Regular cardiac myocyte (primary cell): ENCODE measurements at places on chromosomes 13 and 19. TPM values are rescaled to one million over a fixed set of nuclear protein-coding genes. Genes with fewer than 3 reads are reported as not detected.

Gene SOX1
- not detected in 2 replicates for total RNA-seq

Gene LHB
- not detected in 2 replicates for total RNA-seq

Gene ELSPBP1
- total RNA-seq: not detected in 2 replicates

Gene CGB1
- total RNA-seq: 0.28 TPM in 1 of 2 replicates, not detected in the other

Gene LRRC8E
- total RNA-seq: 2.3 and 2.8 TPM in 2 replicates

Gene SPINT2
- 3.3 and 10.7 TPM in 2 replicates for total RNA-seq

Gene PALM3
- total RNA-seq: 0.28 and 0.38 TPM in 2 replicates

Gene AP1M2
- total RNA-seq: 2.9 TPM in 1 of 2 replicates, not detected in the other

Gene ZC3H13
- 15.2 and 19.0 TPM in 2 replicates for total RNA-seq

Gene GIPR
- 0.28 and 0.38 TPM in 2 replicates for total RNA-seq

Gene RAB20
- total RNA-seq: 9.6 and 36.6 TPM in 2 replicates

Gene BBC3
- total RNA-seq: 10.2 and 16.1 TPM in 2 replicates

Gene ATP4B
- not detected in 2 replicates for total RNA-seq

Gene OR4F17
- total RNA-seq: not detected in 2 replicates

Gene ADGRE3
- not detected in 2 replicates for total RNA-seq

Gene SDHAF1
- 12.1 and 12.5 TPM in 2 replicates for total RNA-seq

Gene ELAVL3
- total RNA-seq: 0.28 TPM in 1 of 2 replicates, not detected in the other

Gene PSG3
- total RNA-seq: not detected in 2 replicates

Gene KLK2
- total RNA-seq: not detected in 2 replicates

Gene LAIR1
- 0.19 and 0.28 TPM in 2 replicates for total RNA-seq

Gene SCN1B
- total RNA-seq: 1.3 and 2.3 TPM in 2 replicates

Gene FXYD5
- total RNA-seq: 11.8 and 16.3 TPM in 2 replicates

Gene LYL1
- 2.5 and 3.3 TPM in 2 replicates for total RNA-seq

Gene RNF225
- 0.38 TPM in 1 of 2 replicates, not detected in the other for total RNA-seq

Gene ABHD8
- 8.2 and 10.4 TPM in 2 replicates for total RNA-seq

Gene HSPB6
- 36.4 and 96.1 TPM in 2 replicates for total RNA-seq

Gene TPTE2
- total RNA-seq: not detected in 2 replicates

Gene IGFL1
- total RNA-seq: not detected in 2 replicates

Gene EPS8L1
- 0.56 and 1.3 TPM in 2 replicates for total RNA-seq

Gene PSG1
- 0.19 and 1.4 TPM in 2 replicates for total RNA-seq

Gene ZIC2
- not detected in 2 replicates for total RNA-seq

Gene CEACAM19
- 1.1 and 1.3 TPM in 2 replicates for total RNA-seq

Gene RUBCNL
- 0.19 and 0.28 TPM in 2 replicates for total RNA-seq

Gene URI1
- 66.5 and 75.5 TPM in 2 replicates for total RNA-seq

Gene PSG7
- under 0.01 TPM in 2 replicates for total RNA-seq

Gene CERS4
- total RNA-seq: 3.1 and 16.1 TPM in 2 replicates

Gene ATP8A2
- under 0.01 TPM in 1 of 2 replicates, not detected in the other for total RNA-seq

Gene SYCN
- total RNA-seq: not detected in 2 replicates
